A172 (cell line): ENCODE measurements at places on chromosomes 12 and 14.

DNA sequence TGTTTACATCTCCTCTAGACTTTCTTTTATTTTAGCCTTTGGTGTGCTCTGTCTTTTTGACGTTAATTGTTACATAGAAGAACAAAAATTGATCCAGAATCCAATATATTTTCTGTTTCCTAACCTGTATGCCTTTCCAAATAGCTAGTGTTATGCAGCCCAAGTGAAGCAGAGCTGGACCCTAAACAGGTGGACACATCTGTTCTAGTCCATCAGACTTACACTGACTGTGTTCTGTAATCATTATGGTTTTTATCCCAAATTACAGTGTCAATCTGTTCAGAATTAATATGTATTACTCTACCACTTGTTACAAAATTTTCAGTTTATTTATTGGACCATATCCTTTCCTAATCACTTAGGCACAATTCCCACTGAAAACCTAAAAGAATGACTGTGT lies 176.8 kb upstream of the FOXG1 start:
- no peak for DNase-seq

DNA sequence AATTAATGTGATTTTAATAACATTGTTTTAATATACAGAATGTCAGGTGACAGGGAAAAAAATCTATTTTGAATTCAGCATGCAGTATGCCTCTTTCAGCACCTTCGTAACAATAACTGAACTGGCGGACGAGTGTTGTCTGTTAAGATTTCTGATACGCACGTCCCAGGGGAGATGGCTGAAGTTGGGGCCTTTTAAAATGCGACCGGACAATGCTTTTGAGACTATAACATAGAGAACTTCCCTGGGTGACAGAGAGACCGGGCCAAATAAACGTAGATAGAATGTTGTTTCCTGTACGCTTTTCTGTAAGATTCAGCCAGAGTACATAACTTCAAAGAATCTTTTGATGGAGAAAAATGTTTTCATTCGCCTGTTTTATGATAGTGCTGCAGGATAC lies 239.7 kb downstream of the EGLN3 start:
- no peak for DNase-seq

DNA sequence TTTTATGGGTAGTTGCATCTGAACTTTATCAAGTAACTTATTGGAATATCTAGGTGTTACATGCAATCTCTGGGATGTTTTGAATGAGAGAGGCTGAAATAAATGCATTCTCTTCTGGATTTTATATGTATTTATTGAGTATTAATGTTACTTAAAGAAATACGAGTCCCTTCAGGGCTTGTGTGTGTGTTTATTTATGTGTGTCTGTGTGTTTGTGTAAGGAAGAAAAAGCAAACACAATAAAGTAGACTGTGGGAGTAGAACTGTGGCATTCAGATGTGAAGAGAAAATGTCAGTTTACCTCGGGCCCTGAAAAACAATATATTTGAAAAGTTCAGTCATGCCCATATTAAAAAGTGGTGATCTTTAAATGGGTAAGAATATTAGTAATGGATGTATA lies 250.5 kb downstream of the RPL10L start:
- no peak for DNase-seq

DNA sequence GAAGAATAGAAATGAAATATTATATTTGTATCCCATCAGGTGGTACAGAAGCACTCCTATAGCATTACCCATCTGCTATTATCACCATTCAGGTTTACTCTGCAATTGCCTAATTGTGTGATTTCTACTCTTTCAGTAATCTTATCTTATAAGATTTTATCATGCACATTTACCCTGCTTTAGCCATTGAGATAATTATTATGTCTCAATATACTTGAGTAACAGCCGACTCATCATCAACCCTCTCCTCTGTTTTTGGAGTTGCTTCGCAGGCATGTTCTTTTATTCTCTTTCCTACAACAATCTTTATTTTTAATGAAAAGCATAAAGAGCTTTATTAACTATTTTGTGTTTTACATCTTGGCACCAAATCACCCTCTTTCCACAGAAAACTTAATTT lies 419.9 kb downstream of the LRIG3 start:
- no peak for DNase-seq

DNA sequence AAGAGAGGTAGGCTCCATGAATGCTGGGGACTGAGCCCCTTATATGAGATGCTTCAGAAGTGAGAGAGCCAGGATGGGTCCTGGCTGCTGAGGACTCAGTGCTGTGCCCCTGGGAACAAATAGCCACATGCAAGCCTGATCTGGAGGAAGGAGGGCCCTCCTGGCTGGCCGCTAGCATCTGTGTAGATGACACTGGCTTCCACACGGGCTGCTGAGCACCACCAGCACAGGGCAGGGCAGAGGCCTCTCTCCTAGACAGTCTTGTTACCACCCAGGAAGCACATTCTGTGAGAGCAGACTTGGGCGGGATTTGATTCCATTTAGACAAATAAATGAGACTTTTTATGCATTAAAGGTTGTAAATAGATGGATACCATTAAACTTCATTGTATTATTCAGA lies 48.0 kb downstream of the ZNF664 start:
- DNase-seq = no peak

GRCh38 chr14:61638595-61639387 lies 56.5 kb upstream of the HIF1A start:
- no peak for DNase-seq

DNA sequence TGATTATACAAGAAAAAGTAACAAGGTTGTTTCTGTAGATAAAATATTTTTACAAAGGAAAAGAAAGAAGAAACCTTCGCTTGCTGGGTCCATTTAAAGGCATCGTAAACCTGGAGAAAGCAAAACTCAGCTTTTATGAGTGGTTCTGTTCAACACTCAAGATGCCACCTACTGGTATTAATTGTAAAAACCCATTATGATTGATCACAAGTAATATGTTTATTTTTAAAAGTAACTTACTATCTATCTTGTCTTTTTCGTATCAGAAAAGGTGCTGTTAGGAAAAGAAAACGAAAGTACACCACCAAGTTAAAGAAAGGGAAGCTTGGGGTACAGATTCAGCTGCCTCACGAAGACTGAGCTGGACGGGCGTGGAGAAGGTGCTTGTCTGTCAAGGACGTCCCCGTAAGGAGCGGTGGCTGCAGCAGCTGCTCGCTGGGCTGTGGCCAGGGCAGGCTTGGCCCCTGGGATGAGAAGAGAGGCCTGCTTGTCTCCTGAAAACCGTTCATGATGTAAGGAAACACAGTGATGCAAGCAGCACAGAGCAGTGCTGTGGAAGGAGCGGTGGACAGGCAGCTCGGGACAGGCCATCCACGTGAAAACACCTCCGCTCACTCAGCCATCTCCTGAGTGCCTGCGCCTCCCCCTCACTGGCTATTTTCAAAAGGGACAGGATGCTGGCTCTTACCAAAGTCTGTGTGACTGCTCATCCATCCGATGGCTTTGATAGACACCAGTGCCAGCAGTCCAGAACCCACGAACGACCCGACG lies 25.0 kb downstream of the SLC15A4 start:
- DNase-seq = no peak

- peak; percentile 66 for DNase-seq
Observed at GRCh38 chr14:69270795-69271708, 11.1 kb downstream of the GALNT16 start.

DNA sequence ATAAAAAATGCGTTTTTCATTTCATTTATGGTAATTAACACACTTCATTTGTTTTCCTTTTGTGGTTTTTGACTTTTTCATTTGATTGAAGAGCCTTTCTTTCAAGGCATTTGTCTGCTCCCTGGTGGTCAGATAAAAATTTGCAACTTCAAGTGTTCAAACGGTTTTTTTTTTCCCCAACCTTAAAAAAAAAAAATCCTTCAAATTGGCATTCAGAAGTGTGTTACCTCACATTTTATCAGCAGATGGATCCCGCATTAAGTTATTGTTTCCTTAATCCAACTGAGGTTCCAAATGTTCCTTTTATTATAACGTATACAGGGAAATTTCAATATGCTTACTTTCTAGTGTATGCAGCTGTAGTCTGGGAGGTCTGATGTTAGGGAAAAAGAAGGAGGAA lies 47.2 kb downstream of the MYF5 start:
- DNase-seq = peak; percentile 19

DNA sequence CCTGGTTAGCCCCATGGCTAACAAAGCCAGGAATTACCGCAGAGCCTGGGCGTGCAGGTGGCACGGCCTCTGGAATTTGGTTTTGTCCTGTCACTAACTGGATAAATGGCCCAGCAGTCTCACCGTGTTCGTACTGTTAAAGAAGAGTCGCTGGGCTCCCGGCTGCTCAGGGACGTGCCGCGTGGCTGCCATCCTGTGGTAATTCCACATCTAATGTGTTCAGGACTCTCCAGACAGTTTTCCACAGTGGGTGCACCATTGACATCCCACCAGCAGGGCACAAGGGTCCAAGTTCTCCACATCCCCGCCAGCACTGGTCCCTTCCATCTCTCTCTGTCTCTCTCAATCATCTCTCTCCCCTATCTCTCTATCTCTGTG lies 19.6 kb downstream of the NOC4L start:
- DNase-seq = peak; percentile 18

DNA sequence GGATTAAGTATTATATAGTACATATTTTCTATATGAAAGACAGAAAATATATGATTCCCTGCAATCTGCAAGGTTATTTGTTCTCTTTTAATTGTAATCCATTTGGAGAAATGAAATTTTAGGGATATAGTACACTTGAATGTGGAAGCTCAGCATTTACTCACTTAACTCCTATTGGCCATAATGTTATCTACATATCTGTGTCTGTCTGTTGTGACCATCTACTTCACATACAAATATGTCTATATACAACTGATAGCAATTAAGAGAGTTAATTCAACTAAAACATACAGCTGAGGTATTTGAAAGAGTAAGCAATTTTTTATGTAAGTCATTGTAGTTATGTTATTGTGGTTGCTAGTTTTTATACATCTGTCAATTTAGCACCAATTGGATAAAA lies 12.9 kb downstream of the FOXG1 start:
- DNase-seq = no peak

GRCh38 chr14:74988131-74988530 lies 14.6 kb upstream of the EIF2B2 start:
- peak; percentile 62 for DNase-seq

GRCh38 chr14:75658957-75659356 lies 1.7 kb downstream of the ERG28 start:
- no peak for DNase-seq

GRCh38 chr12:111444925-111445725 lies 39.4 kb downstream of the SH2B3 start:
- DNase-seq = no peak

GRCh38 chr14:104967386-104968152 lies 10.6 kb downstream of the AHNAK2 start:
- DNase-seq = peak; percentile 17

DNA sequence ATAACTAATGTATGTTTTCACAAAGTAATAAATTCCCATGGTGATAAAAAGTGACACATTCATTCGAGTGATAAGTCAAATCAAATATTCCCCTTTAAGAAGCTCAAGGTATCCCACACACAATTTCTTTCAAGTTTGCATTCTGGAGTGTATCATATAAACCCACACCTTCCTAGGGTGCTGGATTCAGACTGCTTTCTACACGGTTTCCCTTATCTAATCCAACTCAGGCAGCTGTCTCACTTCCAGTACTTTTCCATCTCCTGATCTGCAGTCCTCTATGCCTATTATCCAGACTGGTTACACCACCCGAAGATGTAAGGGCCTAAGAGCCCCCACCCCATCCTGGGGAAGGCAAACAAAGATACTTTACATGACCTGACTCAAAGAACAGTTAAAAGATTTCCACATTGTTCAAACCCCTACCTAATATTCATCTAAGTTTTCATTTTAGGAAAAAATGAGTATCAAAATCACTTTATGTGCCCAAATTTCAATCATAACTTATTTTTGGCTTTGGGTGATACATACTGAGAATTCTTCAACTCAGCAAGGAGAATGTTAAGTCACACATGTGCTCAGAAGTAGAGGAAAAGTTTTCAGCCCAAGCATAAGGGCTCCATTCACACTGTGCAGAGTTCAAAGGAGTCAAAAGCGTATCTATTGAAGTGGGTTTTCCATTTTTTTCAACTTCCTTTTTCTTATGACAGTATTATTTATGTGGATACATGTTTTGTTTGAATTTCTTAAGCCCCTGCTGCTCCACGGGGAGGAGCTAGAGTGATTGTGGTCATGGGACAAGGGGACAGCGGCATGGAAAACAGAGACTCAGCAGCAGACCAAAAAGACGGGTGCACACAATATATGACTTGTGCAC lies 41.8 kb downstream of the CORO1C start:
- DNase-seq = peak; percentile 51
